ENCODE measurements at places on chromosomes 7 and 10. TPM values are rescaled to one million over a fixed set of nuclear protein-coding genes. Genes with fewer than 3 reads are reported as not detected.

ADCYAP1R1 gene
- total RNA-seq: 1.3 TPM

KNDC1 gene
- total RNA-seq: 0.35 TPM

- no peak for DNase-seq
These were observed 103.1 kb upstream of the RPA3 start for GRCh38 chr7:7821517-7821916.

- peak; percentile 87 for DNase-seq
These were observed 16.1 kb upstream of the PALD1 start for GRCh38 chr10:70462349-70462984.

GRCh38 chr10:89308736-89309135 is 6.9 kb downstream of the IFIT2 start:
- DNase-seq: no peak

DNA sequence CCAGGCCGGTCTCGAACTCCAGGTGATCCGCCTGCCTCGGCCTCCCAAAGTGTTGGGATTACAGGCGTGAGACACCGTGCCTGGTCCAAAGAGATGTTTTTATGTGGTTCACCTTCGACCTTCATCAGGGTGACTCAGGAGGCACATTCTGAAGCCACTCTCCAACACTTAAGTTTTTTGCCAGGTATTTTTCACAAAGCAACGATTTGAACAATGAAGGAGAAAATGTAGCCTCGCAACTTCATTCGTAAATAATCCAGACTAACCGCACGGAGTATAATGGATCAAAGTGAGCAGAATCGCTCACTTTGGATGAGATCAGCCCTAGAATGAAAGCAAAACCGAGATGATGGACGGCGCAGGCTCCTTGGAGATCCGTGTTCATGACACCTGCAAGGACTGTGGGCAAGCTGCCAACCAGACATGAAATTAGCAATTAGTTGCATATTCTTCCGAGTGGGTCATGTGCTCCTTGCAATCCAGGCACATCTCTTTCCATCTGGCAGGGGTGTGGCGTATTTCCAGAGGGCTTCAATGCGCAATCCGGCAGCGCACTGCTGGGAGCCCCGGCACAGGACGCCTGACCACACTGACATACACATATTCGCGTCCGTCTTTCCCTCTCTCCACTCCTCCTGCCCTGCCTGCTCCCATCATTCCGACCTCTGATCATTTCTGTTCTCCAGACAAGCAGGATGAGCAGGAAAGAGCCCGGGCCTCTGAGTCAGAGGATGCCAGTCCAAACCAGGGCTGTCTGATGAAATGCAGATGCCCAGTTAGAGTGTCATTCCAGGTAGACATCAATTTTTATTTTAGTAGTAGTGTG is 148.4 kb downstream of the KLF6 start:
- DNase-seq: no peak

DNA sequence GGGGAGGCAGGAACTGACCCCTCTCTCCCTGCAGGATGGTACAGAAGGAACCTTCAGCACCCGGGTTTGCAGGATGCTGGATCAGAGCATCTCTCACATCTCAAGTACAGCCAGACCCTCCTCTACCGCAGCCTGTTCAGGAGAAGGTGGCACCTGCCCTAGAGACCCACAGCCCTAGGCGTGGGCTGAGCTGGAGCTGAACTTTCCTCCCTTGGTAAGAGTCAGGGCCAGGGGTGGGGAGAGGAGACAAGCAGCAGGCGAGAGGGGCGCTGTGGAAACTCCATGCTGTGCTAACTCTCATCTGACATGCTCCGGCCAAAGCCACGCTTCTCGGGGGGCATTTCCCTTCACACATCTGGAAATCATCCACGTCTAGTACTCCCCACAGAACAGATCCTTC is 154.4 kb downstream of the DIP2C start:
- DNase-seq: no peak

GRCh38 chr10:106011250-106011649 is 1153.3 kb downstream of the SORCS1 start:
- no peak for DNase-seq

Data from heart right ventricle (tissue), 16 donors.